MV-4-11 (cell line): ENCODE measurements at places on chromosomes 5 and 9.
A peak's percentile ranks its signal among the peaks of the same experiment; 100 is the strongest.

- no peak for DNase-seq
These were observed 119.7 kb upstream of the RUSC2 start for GRCh38 chr9:35370241-35370640.

- DNase-seq, result no peak
These were observed 38.9 kb downstream of the ACO1 start for GRCh38 chr9:32423371-32423770.

- DNase-seq, result peak; percentile 30
These were observed 615 bp downstream of the PSMD5 start for GRCh38 chr9:120841930-120842684.

- peak; percentile 93 for DNase-seq
These were observed 386.8 kb upstream of the CHD1 start for GRCh38 chr5:99315413-99316183.

- no peak for DNase-seq
These were observed at the start of gene ARHGEF37 for GRCh38 chr5:149581192-149581861. TSS of gene ARHGEF37 (plus strand) at chr5:149581498. CDS start at chr5:149597770, 16,272 bp downstream.

DNA sequence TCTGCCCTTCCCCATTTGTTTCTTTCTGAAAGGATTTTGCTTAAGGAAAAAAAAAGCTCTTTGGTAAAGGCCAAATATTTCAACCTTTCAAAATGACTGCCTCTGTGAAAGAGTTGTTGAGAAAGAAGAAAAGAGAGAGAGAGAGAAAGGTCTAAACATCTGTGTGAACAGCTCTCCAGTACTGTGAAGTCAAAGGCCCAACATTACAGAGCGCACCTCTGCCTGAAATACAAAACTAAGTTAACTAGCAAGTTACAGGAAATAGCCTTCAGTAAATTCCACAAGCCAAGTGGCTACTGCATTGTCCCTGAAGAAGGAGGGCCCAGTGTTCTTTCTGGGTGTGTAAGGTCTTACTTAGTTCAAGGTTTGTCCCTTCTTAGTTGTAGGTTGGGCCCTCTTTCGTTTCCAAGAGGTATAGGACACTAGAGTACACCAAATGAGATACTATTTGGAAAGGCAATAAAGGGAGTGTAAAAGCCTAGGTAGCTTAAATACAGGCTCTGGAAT is 104.4 kb downstream of the THBS4 start:
- DNase-seq, result no peak

DNA sequence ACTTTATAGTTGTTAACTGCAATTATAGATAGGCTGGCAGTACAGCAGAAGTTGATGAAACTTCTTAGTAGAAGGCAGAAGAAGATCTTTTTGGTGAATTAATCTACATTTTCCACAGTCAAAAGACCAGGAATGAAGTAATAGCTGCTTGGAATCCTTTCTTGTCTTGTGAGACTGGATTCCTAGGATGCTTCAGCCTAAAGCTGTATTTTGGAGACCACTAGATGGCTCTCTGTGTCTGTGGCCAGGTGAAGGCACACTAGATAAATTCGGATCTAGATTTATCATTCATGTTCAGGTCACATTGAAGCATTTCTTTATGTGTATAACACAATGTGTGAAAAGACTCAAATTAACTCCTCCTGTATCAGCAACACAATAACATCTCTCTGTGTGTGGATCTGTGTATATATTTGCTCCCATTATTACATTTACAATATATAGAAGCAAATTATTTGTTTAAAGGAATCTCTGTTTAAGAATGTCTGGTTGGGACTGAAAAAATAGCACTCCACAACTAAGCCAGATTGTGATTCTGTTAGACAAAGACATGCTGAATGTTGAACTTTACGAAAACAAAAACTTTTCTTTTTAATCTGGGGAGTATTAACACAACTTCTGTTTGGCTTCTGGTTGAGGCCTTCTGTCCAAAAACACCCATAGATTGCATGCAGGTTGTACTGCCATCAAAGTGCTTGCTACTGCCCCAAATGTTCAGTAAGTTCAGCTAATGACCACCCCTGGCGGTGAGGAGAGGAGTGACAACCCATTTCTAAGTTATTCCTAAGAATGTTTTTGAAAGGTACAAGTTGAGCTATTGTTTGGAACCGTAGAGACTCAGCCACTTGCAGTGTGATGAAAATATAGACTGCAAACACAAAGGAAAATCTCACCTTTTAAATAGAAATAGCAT is 10.6 kb downstream of the GRIN3A start:
- DNase-seq, result peak; percentile 3

- DNase-seq, result peak; percentile 29
These were observed 1.2 kb upstream of the AJM1 start for GRCh38 chr9:136840877-136841645.

DNA sequence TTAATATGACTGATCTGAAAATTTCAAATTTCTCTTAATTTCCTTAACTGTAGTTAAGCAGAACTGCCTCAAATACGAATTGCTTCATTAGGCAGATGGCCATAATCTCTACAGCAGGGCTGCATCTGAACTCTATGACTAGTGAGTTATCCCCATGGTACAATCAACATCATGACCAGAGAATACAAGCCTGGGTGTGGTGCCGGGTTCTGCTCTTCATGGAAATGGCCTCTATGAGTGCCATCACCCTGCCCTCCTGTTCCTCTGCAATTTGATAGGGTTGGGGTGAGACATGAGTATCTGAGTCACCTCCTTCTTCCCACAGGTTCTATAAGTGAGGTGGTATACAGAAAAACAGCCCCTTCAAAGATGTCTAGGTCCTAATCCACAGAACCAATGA is 235.9 kb downstream of the AP3B1 start:
- no peak for DNase-seq

GRCh38 chr5:41275813-41276512 is 62.6 kb upstream of the C6 start:
- no peak for DNase-seq

DNA sequence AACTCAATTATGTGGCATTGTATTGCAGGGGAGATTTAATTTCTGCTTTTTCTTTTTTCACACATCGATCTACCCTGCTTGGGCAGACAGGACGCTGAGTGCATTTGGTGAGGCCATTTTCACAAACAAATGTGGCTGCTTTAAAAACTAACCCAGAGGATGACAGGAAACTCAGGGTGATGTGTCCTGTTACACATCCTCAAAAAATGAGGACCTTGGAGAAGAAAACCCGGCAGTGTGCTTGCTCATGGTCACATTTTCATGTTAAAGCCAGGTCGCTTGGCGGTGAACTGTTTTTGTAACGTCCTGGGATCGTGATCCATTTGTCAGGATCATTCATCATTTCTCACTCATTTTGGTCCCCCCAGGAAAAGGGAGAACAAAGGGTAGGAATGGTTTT is 478.3 kb upstream of the ADAMTS16 start:
- no peak for DNase-seq

GRCh38 chr5:140560227-140560626 is 3.0 kb upstream of the SRA1 start:
- no peak for DNase-seq

GRCh38 chr9:130639124-130639765 is 25.1 kb upstream of the PRDM12 start:
- no peak for DNase-seq

- DNase-seq, result no peak
These were observed 90.2 kb upstream of the LHFPL2 start for GRCh38 chr5:78738693-78739300.

GRCh38 chr9:91186632-91187108 is 175.0 kb downstream of the AUH start:
- DNase-seq, result peak; percentile 23

- DNase-seq, result no peak
These were observed 8.7 kb downstream of the C1QTNF2 start for GRCh38 chr5:160361624-160362228.
